ENCODE measurements at places on chromosomes 2 and 18.

DNA sequence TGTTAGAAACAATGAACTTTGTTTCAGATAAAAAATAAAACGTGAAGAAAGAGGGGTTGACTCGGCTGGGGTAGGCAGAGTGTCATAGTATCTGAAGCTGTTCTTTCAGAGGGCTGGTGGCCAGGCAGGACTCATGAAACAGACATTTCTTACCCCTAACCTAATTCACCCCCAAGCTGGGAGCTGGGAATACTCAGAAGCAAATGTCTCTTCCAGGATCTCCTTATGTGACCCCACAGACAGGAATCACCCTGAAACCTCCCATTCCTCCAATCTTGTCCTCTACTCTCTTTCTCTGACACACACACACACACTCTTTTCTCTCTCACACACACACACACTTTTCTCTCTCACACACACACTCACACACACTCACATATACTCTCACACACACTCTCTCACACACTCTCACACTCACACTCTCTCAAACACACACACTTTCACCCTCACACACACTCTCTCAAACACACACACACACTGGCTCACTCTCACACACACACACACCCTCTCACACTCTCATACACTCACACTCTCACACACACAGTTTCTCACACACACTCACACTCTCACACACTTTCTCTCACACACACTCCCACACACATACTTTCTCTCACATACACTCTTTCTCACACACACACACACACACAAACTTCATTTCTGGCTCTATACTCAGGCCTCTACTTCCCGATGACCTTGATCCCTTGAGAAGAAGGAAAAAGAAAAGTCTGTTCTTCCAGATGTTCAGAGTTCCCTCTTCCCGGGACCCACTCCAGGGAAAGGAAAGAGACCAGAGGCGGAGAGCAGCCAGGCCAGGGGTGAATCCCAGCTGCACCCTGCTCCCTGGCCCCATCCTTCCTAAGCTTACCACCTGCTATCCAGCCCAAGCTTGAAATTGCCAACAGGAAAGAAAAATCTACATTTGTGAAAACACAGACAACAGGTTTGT, 167.7 kb downstream of the TXNL1 start:
- DNase-seq = no peak

DNA sequence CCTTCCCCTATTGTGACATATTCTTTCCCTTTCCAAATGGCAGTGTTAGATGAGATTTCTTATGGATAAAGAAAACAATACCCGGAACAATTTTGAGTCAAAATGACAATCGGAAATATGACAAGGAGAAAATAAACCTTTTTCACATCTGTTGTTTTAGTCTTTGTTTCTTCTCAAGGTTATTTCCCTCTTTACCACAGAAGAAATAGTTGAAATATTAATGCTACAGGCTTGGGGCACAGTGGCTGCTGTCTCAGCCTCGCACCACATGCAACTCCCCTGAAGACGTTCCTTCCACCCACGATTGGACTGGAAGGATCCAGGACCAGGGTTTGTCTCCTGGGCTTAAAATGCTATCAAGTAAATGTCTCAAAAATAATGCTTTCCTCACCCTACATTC, 77.6 kb downstream of the FHOD3 start:
- DNase-seq = no peak

- DNase-seq = peak; percentile 59
Measured at GRCh38 chr18:54679318-54680149, 88.5 kb downstream of the DYNAP start.

DNA sequence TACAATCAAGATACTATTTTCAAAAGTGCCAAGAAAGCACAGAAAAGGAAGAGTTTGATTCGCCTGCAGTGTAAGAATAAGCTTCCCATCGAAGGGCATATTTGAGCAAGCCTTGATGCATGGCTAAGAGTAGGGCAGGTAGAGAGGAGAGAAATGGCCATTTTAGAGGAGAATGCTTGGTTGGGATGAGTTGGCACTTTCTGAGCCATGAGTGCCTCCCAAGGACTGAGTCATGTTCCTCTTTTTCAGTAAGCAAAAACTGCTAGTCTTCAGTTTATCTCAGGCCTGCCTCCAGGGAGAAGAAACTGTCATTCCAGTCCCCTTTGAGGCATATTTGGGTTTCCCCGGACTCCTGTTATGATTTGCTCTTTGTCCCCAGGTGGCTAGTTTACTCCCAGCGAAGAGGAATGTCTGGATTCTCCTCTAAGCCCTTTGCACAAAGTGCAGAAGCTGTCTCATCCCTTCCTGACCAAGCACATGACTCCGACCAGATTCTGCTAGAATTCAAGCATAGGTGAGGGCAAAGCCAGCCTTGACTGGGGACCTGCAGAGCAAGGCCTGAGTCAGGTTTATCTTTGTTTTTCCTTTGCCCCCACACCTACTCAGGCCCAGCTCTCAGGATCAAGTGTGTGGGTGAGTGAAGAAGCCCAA, 115.2 kb downstream of the TTC32 start:
- no peak for DNase-seq

DNA sequence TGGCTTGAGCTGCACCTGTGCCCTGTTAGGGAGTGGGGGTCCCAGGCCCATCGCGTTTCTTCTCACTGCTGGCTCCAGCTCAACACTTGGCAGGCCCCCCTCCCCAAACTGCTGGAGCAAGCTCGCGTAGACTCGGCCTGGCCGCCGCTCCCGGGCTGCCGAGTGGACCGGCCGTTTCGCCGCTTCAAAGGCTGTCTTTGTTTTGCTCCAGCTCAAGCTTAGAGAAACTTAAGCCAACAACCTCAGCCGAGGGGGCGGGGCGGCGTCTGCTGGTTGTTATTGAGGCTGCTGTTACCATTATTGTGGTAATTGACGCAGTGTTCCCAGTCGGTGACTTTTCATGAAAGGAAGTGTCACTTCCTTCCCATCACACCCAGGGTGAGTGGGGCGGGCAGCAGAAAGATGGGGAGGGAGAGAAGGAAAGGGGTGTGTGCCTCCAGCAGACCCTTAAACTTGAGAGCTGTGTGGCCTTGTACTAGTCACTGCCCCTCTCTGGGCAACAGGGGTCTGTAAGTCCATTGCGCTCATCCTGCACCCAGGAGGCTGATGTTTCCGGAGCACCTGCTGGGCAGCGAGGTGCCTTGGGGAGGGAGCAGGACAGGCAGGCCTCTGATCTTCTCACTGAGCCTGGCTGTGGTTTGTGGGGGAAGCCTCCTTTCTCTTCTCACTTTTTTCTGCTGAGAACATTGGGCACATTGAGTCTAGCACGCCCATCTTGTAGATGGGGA, 2.1 kb downstream of the ARID5A start:
- DNase-seq = no peak

DNA sequence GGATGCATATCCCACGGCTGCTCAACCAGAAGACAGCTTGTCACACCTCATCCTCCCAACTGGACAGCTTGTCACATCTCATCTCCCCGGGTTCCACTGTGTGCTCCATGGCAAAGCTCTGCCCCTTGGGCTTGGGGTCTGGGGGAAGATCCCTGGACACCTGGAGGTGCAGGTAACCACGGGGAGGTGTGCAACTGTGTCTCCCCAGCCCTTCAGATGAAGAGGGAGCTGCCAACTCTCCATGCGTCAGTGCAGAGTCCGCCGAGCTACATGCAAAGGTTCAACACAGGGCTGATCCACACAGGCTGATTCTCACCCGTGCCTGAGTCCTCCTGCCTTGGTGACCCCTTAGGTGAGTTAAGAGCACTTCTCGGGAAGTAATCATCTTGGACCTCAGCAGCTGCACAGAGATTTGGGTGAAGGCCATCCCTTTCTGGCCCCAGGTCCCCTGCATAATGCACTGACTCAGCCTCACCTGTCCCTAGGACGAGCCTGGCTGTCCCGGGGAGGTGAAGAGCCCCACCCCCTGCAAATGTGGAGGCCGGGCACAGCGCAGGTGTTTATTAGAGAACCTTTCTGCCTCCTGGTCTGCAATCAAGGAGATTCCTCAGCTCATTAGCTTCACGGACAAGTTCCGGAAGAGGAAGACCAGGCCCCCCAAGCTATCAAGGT, 157.9 kb downstream of the PXDN start:
- no peak for DNase-seq

- DNase-seq = no peak
Measured at GRCh38 chr2:185128346-185128745, 530.0 kb downstream of the ZNF804A start.

GRCh38 chr2:32189011-32189410, 23.3 kb downstream of the SLC30A6 start:
- DNase-seq = no peak

GRCh38 chr2:71615767-71616730, 162.7 kb downstream of the DYSF start:
- no peak for DNase-seq

DNA sequence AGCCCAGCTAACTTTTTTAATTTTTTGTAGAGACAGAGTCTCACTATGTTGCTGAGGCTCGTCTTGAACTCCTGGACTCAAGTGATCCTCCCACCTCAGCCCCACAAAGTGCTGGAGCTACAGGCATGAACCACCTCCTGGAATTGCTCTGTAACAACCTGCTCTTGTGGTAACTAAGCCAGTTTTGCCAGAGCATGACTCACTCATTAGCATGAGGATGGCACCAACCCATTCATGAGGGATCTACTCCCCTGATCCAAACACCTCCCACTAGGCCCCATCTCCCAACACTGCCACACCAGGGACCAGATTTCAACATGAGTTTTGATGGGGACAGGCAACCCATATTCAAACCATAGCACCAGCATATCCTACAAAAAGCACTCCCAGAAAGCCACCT, 348.9 kb upstream of the RAB12 start:
- DNase-seq = no peak

GRCh38 chr2:101794141-101794540, 96.6 kb downstream of the MAP4K4 start:
- no peak for DNase-seq

DNA sequence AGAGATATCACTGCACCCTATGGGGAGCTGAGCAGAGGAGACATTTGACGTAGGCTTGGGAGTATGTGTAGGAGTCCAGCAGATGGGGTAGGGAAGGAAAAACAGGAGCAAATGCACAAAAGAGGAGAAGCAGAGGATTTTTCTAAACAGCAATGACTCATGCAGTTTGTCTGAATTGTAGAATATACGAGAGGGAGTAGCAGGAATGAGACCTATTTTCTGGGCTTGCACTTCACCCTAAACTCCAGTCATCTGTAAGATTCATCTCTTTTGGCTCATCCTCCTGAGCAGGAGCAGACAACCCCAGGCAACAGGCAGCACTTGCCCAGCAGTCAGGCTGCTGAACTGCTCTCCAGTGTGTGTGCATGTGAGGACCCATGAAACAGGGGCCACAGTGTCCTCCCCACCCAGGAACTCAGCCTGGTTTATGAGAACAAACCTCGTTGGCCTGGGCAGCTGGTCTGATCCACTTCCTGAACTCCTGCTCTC, 100.2 kb upstream of the CDC42EP3 start:
- no peak for DNase-seq

DNA sequence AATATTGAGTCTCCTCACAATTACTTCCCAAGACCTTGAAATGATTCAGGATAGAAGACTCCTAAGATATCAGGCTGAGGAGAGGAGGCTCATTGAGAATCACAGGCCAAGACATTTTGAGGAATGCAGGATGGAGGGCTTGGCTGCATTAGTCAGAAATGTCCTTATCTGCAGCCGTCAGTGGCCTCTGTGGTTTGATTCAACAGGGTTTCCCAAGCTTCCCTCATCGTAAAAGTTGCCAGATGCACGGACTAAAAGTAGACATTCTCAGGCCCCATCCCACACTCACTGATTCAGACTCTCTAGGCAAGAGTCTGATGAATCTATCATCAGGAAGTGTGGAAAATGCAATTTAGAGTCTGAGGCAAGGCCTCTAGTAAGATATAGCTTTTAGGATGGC, 34.0 kb upstream of the TMEM178A start:
- no peak for DNase-seq

GRCh38 chr2:160360089-160360757, 133.4 kb downstream of the RBMS1 start:
- no peak for DNase-seq

All from NCI-H2081 (cell line).